Activated CD4-positive, CD25-positive, alpha-beta regulatory T cell treated with anti-CD3 and anti-CD28 coated beads, Interleukin-2, amount 50 U/mL, for 16 hours (primary cell): ENCODE measurements at places on chromosomes 11 and 22.

DNA sequence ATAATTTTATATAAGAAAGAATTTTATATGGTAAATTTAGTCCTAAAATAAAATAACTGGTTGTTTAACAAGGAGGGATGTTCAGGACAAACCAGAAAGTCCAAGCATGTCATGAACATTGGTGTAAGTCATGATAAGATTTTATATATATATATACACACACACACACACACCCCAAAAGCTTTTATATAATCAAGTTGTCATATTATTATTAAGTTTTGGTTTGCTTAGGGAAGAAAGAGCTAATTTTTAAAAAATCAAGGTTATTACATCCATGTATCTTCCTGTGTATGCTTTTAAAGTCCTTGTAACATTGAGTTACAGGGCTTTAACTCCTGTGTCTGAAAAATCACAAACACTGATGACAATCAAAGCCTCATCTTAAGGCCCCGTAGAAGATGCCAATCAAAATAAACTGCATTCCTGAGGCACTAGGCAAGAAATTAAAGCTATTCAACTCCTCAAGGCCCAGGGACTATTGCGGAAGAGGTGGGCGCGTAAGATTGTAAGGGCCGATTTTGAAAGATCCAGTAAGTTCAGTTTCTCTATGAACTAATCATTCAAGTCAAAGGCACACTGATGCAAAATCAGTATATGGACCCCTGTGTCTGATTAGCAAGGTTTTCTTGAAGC, 16.8 kb downstream of the APOL6 start:
- no peak for DNase-seq

- no peak for DNase-seq
These were observed 89.9 kb upstream of the PRDM11 start for GRCh38 chr11:45056529-45056928.

GRCh38 chr11:113681711-113682413, 24.2 kb downstream of the TMPRSS5 start:
- no peak for DNase-seq

DNA sequence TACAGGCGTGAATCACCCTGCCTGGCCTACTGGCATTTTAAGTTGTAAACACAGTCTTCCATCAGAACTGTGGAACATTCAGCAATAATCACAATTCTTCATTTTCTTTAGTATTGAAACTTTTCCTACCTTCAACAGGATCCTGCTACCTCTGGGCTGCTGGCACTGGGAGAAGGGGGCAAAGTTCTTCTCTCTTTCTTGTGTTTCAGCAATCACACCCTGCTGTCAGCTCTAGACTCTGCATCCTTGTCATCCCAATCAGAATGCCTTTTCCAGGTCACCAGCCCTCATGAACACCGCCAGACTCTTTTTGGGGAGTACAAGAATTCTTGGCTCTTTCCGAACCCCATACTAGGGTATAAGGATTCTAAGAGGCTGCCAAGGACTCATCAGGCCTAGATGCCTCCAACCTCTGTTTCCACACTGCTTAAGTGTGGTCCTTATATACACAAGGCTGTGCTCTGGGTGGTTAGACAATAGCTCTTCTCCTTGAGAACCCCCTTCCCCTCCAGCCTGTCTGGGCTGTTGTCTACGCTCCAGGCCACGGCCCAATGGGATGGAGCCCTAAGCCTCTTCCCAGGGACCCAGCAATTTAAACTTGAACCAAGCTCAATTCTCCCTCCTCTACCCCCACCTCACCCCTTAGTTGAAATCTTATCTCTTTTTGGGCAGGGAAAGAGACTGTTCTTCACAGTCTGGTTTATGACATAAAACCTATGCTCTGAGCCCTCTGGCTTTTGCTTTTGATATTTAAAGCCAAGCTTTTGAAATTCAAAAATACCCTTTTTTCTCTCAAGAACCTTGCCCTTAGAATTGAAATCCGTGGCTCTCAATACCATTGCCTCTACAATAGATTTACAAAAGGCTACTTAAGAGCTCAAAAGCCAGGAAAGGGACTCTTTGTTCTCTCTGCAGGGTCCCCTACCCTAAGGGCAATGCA, 327.4 kb downstream of the BUD13 start:
- no peak for DNase-seq

GRCh38 chr11:116124922-116125714, 620.9 kb upstream of the CADM1 start:
- no peak for DNase-seq
